Non-pigmented ciliary epithelial cell (primary cell): ENCODE measurements at places on chromosomes 16 and 17.

- no peak for DNase-seq
These were observed 34.6 kb upstream of the CCDC182 start for GRCh38 chr17:57779706-57780105.

DNA sequence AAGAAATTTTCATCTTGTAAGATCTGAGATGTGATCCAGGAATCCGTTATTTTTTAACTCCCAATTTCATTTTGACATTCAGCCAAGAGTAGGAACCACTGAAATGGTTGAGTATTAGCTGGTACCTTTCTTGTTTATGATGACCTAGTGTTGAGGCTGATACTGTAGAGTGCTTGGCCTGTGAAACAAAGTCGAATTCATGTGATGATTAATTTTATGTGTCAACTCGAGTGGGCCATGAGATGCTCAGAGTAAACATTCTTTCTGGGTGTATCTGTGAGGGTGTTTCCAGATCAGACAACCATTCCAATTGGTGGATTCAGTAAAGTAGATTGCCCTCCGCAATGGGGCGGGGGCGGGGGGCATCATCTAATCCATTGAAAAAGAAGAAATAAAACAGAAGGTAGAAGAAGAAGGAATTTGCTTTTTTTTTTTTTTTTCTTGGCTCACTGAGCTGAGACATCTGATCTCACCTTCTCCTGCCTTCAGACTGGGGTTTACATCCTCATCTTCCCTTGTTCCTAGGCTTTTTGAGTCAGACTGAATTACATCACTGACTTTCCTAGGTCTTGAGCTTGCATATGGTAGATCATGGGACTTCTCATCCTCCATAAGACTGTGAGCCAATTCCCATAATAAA, 264.6 kb upstream of the KCNJ16 start:
- no peak for DNase-seq

- DNase-seq: no peak
These were observed 47.3 kb downstream of the TBC1D16 start for GRCh38 chr17:79988185-79988971.

- DNase-seq: peak; percentile 37
These were observed 596.0 kb upstream of the GOT2 start for GRCh38 chr16:59330019-59330670.

GRCh38 chr17:44922746-44923470, 7.6 kb upstream of the GFAP start:
- no peak for DNase-seq

DNA sequence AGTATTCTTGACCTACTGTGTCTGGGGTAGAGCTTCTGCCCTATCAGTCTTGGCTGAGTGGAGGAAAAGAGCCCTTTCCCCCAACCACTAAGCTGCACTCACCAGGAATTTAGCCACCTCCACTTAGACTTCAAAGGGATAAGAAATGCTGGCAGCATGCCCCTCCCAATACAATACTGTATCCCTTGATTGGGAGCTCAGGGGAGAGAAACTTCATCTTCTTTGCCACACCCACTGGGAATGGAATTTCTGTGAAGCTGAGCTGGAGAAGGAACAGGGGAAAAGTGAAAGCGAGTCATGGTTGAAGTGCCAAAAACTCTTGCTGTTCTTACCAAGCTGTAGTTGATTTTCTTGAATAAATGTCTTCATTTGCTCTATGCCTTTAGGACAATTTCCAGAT, 68.8 kb downstream of the CEP112 start:
- DNase-seq: peak; percentile 9

- no peak for DNase-seq
These were observed 38.7 kb downstream of the MYO18A start for GRCh38 chr17:29141514-29141876.

GRCh38 chr16:87535855-87536794, 43.3 kb upstream of the ZCCHC14 start:
- no peak for DNase-seq

DNA sequence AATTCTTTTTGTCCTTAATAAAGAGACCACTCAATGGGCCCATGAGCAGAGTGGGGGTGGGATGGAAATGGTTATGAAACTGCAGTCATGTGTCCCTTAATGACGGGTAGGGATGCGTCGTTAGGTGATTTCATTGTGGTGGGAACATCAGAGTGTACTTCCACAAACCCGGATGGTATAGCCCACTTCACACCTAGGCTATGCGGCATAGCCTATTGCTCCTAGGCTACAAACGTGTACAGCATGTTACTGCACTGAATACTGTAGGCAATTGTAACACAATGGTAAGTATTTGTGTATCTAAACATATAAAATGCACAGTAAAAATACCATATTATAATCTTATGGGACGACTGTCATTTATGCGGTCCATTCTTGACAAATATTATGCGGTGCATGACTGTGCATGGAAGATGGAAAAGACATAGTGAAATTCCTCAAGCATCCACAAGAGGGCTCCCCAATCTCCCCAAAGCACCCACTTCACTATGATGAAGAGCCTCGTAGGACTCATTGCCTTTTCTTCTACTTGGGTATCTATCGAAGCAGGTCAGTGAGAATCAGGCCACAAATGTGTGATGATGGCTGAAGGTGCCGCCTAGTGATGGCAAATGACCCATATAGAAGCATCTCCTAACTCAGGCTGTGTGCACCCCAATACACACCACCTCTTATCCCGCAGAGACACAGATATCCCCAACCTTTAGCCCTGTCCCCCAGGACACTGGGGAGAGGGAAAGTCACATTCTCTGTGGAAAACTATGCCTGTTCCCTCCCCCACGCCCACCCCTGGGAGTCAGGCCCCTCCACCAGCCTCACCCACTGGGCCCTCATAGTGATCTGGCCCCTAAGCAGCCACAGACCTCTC, 43.5 kb downstream of the TBX21 start:
- DNase-seq: no peak

- no peak for DNase-seq
These were observed 717 bp upstream of the CNP start for GRCh38 chr17:41965694-41966462.

- peak; percentile 97 for DNase-seq
These were observed at the start of gene JUP for GRCh38 chr17:41786227-41787020. JUP (minus strand) TSS chr17:41786711; CDS start chr17:41771854, 14,857 bp downstream.

DNA sequence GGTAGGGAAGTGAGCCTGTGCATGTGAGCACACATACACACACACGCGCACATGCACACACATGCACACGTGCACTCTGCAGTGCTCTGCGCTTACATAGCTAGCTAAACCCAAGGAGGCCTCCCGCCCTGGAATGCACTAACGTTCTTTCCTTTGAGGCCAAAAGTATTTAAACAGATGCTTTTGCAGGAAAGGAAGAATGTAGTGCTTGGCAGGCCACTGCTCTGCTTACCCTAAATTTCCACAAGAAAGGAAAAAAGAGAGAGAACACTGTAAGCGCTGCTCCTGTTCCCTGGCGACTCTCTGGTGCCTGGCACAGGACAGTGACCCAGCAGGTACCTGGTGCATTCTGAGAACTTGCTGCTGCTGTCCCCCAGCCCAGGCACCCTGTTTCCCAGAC, 31.3 kb upstream of the MRPS23 start:
- peak; percentile 70 for DNase-seq

DNA sequence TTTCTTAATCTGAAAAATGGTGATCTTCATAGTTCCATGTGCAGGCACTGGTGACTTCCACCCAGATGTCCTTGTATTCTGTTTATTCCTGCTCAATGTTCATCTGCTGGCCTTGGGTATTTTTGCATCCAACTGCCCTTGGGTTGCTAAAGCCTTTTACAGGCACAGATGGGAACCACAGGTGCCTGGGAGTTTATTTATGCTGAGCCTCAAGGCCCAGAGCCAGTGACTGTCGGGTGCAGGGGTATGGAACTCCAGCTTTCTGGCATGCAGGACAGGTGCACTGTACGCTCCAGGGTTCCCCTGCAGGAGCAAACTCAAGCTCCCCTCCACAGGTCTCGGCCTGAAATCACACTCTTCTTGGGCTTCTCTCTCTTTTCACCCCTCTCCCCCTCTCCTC, 22.3 kb downstream of the DYNLRB2 start:
- no peak for DNase-seq

GRCh38 chr17:75404731-75405364, 630 bp downstream of the GRB2 start:
- no peak for DNase-seq

DNA sequence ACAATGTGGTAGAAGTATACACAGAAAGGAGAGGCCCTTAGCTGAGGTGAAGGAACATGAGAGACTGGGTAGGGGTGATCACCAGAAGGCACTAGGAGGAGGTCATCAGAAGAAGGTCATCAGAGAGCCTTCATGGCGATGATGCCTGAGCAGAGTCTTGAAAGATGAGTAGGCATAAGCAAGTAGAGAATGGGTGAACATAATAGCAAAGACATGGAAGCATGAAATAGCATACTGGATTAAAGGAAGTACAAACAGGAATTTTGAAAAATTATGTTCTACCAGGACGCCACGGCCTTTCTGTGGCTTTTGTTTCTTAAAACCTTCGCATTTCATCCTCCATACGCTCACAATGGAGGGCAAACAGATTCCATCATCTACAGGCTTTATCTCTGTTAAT, 2.9 kb downstream of the IKZF3 start:
- no peak for DNase-seq

- no peak for DNase-seq
These were observed 11.7 kb downstream of the GJD3 start for GRCh38 chr17:40352779-40353394.

DNA sequence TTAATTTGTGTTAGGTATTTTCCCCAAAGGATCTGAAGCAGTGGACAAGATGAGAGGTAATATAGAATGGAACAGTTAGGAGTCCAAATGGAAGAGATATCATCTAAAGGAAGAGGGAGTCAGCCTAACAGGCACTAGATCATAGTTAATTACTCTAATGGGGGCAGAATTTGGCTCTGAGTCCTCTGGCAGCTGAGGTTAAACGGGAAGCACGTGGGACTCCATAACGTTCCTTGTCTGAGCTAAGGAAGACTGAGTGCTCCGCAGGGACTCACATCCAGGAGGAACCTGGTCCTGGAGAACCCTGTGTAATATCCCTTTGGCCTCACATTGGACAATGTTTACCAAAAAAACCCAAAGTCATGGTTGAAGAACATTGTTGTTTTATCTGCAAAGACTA, 46.6 kb upstream of the TEX2 start:
- no peak for DNase-seq

GRCh38 chr17:78133971-78134898, 3.7 kb downstream of the TMC8 start:
- no peak for DNase-seq

DNA sequence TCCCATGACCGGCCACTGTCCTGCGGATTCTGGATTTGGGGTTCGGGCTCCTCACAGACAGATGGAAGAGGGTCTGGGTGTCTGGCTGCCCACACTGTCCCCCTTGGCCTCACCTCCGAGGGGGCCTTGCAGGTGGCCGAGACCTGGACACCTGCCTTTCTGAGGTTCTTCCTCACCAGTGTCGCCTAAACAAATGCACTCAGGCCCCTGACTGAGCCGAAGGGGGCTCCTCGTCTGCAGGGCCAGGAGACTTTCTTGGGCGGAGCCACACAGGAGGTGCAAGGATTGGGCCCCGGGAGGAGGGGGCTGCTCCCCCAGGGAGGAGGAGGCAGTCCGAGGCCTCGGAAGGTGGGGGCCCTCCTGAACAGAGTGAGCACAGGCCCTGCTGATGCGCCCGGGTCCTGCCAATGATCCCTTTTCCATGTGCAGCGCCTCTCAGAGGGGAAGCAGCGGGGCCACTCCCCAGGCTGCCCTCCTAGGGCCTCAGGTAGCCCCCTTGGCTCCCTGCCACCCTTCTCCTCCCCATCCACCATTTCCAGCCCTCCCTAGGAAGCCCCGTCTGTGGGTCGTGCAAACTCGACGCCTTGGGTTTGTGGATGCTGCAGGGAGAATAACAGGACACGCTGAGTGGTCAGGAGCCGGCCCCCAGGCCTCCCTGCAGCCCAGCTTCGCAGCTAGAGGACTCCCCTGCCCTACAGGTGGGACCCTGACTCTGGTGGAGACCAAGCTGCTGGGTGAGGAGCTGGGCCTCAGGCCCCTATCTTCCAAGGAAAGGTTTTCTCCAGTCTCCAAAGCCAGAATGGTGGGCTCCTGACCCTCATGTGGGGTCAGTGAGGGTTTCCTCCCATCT, 63.4 kb upstream of the ZNF469 start:
- DNase-seq: no peak

GRCh38 chr17:38970804-38971203, 3.6 kb upstream of the FBXO47 start:
- DNase-seq: no peak

- no peak for DNase-seq
These were observed 491 bp downstream of the IST1 start for GRCh38 chr16:71895679-71896365.

DNA sequence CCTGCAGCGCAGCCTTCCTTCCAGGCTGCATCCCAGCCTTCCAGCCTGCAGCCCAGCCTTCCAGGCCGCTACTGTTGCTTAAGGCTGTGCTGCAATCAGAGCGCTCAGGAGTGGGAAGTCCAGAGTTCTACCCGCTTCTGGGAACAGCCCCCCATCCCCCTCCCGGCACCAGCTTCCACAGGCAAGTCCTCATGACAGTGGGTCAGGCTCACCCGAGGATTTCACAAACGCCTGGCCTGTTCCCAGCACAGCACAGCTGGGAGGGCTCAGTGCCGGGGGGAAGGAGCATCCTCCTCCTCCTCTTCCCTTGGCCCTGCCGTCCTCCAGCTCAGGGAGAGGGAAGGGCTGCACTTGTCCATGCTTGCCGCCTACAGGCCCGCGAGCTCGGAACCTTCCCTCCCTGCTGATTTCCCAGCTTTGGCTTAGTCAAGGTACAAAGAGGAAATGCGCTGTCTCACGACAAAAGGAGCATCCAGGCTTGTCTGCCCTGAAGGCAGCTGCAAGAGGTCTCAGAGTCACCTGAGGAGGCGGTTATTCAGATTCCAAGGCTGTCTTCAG, 8.3 kb downstream of the SOCS3 start:
- DNase-seq: peak; percentile 65

DNA sequence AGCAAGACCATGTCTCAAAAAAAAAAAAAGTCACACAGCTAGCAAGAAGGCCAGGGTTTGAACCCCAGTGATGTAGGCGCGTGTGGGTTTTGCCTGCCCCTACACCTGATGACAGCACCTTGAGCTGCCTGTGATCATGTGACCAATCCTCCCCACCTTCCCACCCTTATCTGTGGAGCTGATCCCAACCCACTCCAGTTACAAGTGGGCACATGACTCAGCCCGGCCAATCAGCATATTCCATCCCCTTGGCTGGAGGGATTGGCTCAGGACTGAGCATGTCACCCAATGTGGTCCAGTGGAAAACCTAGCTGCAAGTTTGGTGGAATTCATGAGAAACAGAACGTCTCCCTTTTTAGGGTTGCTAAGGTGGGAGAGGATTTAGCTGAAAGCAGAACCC, 6.6 kb downstream of the TMEM114 start:
- no peak for DNase-seq

- DNase-seq: no peak
These were observed 236.4 kb downstream of the PRKCA start for GRCh38 chr17:66538776-66539175.

DNA sequence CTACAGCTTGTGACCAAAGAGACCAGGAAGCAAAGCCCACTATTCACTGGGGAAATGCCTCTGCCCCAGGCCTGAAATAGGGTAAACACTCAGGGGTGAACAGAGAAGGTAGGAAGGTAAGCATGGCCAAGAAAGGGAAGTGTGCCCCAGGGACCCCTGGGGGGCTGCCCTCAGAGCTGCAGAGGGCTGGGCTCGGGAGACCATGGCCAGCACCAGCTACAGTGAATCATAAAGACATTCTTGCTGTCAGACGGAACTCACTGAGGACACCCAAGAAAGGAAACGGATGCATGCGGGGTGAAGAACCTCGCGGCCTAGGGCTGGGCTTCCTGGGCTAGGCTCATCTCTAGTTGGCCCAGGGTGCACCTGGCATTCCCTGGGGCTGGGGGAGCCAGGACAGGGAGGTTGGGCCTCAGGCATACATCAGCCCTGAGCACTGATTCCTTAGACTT, 9.6 kb downstream of the HIC1 start:
- no peak for DNase-seq
